Stimulated activated CD8-positive, alpha-beta memory T cell treated with anti-CD3 and anti-CD28 coated beads, Interleukin-4, amount 100 ng/mL, for 1 hour (primary cell): ENCODE measurements at places on chromosomes 12 and 14.

DNA sequence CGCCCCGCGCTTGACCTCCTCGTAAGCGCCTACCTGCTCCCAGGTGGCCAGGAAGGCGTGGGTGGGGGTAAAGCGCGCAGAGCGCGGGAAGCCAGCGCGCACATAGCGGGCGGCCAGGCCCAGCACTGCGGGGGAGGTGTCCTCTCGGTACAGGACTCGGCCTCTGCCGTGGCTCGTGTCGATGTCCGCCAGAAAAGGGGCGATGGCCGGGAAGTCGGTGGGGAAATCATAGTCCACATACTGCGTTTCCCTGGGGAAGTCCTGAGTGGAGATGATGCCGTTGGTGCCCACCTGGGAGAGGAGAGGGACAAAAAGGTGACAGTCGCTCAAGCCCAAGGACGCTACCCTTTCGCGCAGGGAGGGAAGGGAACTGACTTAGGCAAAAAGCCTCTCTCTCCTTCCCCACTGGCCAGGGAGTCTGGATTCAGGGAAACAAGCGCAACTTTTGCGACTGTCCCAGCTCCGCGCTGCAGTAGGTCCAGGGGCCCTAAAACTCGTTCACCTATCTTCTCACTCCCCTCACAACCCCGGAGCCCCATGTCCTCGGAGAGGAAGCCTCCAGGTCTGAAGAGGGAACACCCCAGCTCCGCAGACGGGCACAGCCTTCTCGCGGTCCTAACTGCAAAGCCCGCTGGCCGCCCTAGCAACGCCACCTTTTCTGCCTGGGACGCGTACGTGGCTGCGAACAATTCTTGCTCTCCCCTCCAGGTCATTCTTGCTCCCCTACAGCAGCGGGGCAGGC is 815 bp downstream of the NID2 start:
- no peak for DNase-seq

- no peak for DNase-seq
Observed at GRCh38 chr12:115957686-115958290, 319.7 kb downstream of the MED13L start.

GRCh38 chr12:31928246-31929026 is 30.8 kb upstream of the RESF1 start:
- no peak for DNase-seq

DNA sequence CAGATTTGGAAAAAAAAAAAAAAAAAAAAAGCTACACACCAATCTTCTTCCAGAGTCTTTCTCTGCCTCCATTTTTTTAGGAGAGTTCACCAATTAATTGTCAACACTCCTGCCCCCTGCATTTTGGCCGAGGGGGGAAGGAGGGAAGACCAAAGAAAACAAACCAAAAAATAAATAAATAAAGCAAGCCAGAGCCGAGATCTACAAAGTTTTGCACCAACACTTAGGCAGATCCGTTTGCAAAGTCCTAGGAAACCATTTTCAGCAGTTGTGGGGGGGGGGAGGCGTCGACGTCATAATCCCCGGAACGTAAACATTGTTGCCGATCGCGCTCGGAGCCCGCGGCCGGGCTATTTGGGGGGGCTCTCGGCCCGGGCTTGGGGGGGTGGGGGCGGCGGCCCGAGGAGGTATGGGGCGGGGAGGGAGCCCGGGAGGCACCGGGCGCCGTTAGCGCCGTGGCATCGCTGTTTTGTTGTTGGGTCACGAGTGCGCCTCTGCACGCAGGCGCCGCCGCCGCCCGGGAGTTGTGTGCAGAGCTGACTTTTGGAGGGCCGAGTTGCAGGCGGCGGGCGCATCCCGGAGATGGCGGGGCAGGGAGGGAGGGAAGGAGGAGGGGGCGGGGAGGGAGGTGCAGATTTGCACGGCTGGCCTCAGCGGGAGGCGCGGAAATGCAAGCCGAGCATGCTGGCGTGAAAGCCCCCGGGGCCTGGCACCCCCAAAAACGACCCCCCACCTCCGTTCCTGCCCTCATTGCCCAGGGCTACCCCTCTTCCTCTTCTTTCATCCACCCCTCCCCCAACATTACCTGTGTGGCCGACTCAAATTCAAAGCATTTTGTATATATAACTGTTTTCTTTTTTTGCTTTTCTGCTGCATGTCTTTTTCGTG is 598 bp downstream of the KDM2B start:
- DNase-seq = peak; percentile 50

DNA sequence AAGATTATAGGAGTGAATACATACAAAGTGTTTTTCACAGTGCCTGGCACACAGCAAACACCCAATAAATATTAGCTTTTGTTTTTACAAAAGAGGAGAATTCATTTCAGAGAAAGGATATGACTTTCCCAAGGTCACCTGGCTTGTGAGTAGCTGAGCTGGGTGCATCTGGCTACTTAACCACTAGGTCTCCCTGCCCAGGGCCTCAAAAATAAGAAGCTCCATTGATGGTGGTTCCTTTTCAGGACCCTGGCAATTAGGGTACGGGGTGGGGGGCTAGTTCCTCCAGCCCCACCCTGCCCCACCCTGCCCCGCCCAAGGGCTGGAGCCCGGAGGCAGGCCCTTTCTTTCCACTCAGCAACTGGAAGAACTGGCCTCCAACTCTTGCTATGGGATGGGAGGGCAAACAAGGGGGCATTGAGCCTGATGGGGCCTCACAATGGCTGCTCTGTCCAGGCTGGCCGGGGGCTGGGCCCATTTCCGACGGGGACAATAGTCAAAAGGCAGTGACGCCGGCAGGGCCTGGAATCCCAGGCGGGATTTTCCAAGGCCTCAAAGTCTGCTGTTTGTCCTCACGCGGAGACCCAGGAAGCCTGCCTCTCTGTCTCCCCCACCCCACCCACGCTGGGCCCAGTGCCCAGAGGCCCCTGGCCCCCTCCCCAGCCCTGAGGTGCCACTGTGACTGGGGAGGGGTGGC is 8.2 kb upstream of the ATG101 start:
- no peak for DNase-seq

DNA sequence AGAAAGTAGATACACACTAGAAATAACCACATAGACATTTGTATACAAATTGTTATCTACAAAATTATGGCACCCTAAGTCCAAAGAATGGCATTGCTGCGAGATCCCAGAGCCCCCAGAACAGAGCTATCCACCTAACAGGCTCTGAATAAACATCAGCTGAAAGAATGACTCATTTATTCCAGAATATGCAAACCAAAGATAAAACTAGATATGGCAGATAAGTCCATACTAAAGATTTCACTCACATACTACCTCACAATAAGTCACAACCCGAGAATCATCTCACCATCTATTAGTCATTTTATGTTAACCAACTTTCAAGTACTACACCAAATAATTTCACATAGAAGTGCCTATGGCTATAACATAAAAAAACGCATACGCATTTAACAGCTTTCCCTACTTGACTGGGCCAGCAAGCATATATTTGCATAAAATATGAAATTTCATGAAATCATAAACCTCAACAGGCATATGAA is 5.6 kb downstream of the CNIH1 start:
- DNase-seq = no peak

GRCh38 chr14:90574188-90575131 is 177.6 kb downstream of the CALM1 start:
- no peak for DNase-seq

DNA sequence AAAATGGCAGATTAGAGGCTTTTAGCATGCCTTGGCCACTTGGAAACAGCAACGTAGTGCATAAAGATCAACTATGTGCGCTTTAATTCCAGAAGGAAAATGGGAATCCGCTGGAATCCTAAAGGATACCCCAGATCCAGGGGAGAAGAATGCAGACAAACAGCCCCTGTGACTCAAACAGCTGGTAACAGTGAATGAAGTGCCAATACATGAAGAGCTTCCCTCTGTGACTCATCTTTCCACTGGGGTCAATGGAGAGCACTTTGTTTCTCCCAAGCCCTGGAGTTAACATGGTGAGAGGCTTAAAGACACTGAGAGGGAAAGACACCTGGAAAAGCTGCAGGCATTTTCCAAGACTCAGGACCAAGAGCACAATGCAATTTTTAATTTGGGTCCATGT is 263.1 kb downstream of the CEP128 start:
- DNase-seq = no peak

GRCh38 chr14:39682582-39682981 is 250.3 kb upstream of the FBXO33 start:
- DNase-seq = no peak

DNA sequence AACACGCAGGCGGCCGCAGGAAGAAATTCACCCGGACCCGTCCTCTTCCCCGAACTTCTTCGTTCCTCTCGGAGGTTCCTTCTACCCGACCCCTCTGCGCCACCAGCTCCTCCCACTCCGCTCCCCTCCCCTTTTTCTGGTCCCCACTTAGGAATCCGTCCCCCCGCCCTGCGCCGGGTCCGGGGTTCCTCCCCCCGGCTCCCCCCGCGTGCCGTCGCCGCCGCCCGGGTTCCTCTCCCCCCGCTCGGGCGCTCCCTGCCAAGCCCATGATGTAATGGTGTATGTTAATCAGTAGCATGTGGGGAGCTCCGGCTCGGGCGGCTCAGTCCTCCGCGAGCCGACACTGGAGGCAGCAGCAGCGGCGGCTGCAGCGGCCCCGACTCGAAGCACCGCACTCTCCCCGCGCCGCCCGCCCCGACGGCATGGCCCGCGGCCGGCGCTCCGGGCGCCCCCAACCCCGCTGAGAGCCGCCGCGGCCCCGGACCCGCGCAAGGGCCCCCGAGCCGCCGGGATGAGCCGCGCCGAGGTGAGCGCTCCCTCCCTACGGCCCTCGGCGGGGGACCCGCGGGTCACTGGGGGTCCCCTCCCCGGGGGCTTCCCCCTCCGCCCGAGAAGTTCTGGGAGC is 1.0 kb upstream of the SAMD4A start:
- peak; percentile 67 for DNase-seq

DNA sequence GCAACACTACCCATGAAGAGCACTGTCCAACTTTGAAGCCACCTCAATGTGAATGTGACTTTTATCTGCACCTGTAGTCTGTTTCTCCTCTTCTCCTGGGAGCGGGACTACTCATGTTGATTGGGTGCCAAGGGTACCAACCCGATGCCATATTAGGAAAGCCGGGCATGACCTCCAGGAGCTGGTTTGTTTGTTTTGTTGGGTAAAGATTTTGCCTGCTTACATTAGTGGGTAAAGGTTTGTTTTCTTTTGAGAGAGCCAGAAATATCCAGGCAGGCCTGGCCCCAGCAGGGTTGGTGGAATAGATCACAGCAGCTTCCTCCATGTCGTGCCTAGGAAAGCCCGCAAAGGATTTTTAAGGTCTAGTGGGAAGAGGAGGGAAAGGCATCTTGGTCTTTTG is 19.7 kb upstream of the ITPK1 start:
- no peak for DNase-seq

DNA sequence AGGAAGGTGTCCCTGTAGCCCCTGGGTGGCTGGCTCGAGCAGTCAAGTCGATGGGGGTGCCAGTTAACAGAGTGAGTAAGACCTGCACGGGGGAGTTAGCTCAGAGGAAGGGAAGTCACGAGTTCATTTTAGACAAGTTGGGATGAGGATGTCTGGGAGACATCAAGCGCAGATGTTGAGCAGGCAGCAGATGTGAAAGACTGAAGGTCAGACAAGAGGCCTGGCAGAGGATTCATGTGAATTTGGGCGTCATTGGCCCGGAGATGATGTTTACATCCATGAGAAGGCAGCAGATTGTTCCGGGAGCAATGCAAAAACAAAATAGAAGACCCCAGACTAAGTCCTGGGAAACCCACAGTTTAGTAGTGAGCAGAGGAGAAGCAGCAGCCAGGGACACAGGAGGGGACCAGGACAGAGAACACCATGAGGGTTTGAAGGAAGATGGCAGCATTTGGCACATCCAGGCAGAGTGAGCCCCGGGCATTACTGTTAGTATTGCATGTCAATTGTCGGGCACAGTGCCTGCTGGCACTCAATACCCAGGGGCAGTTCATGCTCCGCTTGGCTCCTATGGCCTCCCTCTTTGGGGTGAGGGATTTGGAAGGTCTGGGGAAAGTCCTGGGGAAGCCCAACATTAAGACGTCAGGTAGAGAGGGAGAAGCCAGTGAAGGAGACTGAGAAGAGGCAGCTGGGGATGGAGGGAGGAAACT is 15.1 kb downstream of the LTBP2 start:
- no peak for DNase-seq

DNA sequence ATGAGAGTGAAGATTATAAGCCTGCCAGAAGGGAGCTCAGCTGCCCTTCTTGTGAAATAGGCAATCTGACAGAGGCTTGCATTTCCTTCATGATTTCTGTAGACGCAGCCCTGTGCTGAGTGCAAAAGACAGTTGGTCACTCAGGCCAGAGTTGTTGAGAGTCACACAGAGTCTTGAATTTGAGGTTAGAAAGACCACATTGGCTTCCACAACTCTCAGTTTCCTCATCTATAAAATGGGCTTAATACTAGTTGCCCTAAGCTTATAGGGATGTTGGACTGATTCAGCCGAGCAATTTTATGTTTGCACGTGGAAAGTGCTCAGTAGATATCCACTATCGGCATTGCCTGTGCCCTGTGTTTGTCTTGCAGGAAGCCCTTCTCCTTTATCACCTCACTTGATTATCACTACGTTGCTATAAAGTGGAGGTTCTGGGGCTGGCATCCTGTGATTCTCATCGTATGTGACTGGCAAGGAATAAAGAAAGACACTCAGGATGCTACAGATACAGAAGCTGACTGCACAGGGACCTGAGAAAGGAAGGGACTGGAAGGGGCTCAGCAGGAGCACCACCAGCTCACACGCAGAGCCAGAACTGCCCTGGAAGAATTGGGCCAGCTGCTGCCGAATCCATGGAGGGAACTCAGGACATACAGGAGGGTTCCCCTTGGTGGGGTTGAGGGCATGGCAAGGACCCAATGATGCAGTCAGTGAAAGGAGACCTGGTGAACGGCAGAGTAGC is 19.8 kb upstream of the SERPINA4 start:
- DNase-seq = no peak

- DNase-seq = no peak
Observed at GRCh38 chr12:3892631-3893030, 19.4 kb upstream of the PARP11 start.

DNA sequence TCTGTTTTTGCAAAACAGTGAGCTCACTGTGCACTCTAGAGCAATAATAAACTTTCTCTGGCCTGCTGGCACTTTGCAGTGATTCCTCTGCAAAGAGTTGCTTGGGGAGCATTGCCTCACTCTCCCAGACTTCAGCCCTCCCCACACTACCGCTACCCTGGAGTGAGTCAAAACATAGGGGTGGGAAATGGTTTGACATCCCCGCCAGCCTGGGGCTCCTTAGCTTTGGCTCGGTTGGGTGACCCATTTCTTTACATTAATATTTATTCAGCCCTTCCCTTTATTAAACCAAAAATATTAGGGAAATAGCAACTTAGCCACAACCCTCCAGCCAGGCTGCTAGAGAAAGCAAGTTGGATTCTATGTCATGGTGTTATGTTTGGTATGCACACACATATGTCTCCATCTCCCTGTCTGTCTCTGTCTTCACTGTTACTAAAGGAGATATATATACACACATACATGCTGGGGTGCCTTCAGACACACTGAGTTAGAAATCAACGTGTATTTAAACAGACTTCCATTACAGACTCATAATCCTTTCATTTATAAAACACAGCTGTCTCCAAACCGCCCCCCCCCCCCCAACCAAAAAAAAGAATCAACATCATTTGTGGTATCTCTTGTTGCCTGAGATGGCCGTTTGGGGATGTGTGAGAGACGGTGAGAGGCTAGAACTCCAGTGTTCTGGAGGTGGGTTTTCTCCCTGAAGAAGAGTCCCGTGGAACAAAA is 3.4 kb upstream of the IRF2BPL start:
- DNase-seq = no peak
